ENCODE measurements at places on chromosomes 4 and X. TPM values are rescaled to one million over a fixed set of nuclear protein-coding genes. Genes with fewer than 3 reads are reported as not detected.

- DNase-seq: no peak
Observed at GRCh38 chr4:4994312-4995097, 24.8 kb downstream of the CYTL1 start.

DNA sequence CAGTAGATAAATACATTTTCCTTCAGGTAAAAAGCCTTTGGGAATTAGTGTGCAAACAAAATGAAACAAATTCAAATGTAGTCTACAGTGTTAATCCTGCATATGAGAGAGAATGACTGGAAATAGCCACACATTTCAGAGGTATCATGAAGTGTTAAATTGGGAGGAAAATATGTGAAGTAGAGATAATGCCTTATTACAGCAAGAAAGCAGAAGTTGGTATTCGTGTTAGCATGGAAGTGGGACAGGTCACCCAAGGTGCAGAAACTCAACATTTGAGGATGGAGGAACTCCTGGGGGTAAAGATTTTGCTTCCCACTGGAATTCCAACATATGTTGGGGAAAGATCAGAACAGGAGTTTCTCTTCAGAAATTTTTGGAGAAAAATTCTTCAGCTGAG, 51.3 kb downstream of the EMCN start:
- DNase-seq: no peak

DNA sequence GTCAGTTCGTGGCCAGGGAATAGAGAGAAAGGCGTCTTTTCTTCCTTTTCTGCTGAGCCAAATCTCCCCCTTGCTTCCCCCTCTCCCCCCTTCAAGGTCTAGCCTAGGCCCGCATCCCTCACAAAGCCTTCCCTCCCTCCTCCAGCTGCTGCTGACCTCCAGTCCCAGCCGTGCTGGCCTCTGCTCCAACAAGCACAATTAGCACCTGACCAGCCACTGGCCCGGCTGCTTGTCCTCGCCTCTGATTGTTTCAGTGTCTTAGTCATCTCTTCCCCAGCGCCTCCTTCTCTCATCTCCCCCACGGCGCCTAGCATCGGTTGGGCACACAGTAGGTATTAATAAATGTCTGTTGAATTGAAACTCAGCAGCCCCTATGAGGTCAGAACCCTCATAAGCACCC, 4.2 kb downstream of the ELF4 start:
- DNase-seq: no peak

- DNase-seq: no peak
Observed at GRCh38 chr4:113587156-113587555, 174.4 kb downstream of the CAMK2D start.

DNA sequence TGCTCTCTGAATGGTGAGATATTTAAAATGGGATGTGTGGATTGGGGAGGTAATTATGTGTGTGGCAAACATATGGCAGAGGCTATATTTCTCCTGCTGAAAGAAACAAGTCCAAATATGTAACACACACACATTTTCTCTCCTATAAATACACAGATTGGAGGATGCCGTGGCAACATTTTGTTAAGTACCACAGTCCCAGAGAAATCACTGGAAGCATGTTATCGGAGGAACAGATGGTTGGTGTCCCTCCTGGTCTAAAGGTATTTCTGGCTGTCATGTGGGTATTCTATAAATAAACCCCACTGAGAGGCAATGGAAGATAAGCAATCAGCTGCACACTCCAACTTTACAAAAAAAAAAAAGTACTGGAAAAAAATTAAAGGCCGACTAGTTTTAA, 528.3 kb upstream of the BOD1L1 start:
- no peak for DNase-seq

- DNase-seq: peak; percentile 12
Observed at GRCh38 chr4:118206627-118207026, 146.2 kb downstream of the PRSS12 start.

GRCh38 chrX:56564164-56564885, 898 bp downstream of the UBQLN2 start:
- DNase-seq: peak; percentile 72

- DNase-seq: peak; percentile 42
Observed at GRCh38 chrX:48958635-48959094, 1.3 kb upstream of the OTUD5 start.

- no peak for DNase-seq
Observed at GRCh38 chrX:40102393-40103381, 4.9 kb upstream of the BCOR start.

DNA sequence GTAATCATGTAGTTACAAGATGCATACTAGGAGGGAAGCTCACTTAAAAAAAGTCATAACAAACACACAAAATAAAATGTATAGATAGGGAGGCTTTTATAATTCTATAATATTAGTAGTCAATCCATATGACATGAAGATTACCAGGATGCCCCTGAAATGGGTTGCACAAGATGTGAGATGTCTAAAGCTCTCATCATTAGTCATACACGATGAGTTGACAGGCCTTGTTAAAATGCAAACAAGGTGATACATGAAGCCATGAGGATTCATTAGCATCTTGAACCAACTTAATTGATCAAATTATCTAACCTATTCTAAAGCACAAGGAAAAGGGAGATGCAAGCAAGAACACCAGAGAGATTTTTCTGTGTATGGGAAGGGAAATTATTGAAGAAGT, 470.2 kb downstream of the IQCM start:
- no peak for DNase-seq

- peak; percentile 85 for DNase-seq
Observed at GRCh38 chr4:111027526-111027925, 404.6 kb upstream of the PITX2 start.

DNA sequence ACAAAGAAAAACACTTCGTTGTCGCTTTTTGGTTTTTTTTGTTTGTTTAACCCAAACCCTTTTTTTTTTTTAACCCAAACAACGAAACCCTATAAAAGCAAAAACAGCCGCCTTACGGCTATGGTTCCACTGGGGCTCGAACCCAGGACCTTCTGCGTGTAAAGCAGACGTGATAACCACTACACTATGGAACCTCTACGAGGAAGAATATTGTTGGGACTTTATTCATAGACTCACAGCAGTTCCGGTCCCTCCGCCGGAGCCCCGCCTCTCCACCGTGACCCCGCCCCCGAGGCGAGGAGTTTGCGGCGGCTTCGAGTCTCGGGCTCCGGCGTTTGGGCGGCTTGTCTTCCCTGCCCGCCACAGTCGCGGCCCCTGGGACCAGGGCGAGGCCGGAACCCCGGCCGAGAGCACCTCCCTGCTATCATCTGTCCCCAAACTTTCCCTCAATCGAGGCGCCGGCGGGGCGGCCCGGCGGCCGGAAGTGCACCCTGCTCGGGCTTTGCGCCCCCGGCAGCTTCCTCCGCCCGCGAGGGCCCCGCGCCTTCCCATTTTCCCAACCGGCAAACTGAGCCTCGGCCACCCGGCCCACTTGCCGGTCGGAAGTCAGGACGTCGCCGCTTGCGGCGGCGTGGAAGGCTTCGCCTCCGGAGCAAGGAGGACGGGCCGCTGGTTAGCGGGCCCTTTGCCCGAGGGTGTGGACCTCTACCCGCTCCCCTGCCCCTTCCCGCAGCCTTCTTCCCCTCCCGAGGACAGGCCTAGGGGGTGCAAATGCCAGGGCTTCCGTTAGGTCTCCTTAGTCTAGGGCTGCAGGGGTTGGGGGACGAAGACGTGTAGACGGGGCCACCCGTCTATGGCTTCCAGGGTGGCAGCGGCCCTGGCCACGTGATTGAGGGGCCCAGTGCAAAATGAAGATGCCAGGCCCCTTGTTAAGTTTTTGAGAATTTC, 3.2 kb upstream of the RS1 start:
- DNase-seq: peak; percentile 32

The OPN1MW2 gene
- total RNA-seq: not detected

The SPP1 gene
- 217 TPM for total RNA-seq

The MND1 gene
- 1.0 TPM for total RNA-seq

The ARMCX2 gene
- 96.5 TPM for total RNA-seq

The GASK1B gene
- total RNA-seq: 25.8 TPM

The PCDH10 gene
- total RNA-seq: 12.5 TPM
